ENCODE measurements at places on chromosomes 1 and 21.

DNA sequence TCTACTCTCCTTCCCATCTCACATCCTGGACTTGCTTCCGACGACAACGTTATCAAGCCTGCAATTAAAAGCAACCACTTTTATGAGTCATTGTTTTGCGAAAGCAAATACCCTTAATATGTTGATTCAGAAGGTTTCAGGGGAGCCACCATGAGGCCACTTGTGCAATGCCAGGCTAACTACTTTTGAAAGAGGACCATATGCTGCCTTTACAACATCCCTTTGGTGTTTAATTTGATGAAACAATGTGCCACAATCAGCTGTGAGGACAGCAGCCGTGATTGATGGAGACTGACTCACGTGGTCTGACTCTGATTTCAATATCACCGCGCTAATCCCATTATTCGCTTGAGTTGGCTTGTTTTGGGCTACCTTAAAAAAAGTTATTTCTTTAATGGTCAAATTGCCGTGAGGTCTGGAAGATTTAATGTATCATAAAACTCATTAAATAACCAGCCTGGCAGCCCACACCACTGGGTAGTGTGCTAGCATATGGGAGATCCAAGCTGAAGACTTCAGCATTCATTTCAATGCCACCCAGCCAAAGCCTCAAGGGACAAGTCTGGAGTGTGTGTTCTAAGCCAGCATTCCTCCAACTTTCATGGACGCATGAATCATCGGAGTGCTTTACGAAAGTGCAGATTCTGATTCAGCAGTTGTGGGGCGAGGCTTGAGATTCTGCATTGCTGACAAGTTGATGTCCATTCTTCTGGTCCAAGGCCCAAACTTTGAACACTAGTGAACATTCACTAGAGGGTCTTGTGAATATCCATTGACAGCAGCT is 73.3 kb upstream of the PAXBP1 start:
- DNase-seq = peak; percentile 71

DNA sequence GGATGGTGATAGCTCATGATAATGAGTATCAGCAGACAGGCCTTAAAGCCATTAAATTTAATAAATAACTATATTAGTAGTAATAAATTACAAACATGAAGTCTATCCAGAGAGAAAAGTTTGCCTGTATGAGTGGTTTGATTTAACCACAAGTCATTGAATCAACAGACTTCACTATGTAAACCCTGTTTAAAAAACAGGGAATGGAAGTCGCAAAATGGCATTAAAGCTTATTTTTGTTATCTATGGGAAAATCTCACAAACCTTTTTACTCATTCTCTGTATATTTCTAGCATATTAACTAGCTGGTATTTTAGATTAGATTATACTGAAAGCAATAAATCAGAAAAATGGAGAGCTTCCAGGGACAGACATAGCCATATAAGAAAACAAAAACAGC is 45.3 kb downstream of the SASS6 start:
- peak; percentile 45 for DNase-seq

GRCh38 chr1:8477166-8477982 is 159.5 kb downstream of the SLC45A1 start:
- peak; percentile 81 for DNase-seq

DNA sequence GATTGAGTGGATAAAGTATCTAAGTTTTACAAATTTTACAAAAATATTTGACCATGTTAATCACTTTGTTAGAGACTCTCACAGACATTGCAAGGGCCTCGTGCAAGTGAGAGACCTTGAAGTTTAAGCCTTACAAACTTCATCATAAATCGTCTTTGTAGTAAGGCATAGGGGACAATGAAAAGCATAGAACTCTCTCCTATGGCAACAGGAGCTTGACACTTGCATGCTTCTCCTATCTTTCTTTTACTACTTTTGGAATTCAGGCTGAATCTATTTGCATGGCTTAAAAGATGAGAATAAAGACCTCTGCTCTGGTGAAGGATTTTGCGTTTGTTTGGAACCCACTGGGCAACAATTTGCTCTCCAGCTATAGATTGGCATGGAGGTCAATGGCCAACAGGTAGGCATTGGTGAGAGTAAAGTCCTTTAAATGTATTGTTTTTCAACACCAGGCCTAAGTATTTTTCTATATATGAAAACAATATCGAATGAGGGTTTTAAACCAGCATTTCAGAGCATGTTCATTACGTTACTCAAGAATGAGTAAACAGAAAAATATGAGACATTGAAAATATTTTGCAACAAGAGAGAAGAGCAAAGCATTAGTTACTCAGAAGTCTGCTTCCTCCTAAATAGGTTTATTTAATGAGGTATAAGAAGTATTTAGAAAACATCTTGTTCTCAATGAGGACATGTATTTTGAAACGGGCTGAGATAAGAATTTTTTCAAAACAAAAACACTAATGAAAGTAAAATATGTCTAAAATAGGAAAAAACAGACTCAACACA is 192.2 kb downstream of the TGFB2 start:
- peak; percentile 83 for DNase-seq

GRCh38 chr1:41599912-41600311 is 115.4 kb upstream of the EDN2 start:
- DNase-seq = peak; percentile 54

DNA sequence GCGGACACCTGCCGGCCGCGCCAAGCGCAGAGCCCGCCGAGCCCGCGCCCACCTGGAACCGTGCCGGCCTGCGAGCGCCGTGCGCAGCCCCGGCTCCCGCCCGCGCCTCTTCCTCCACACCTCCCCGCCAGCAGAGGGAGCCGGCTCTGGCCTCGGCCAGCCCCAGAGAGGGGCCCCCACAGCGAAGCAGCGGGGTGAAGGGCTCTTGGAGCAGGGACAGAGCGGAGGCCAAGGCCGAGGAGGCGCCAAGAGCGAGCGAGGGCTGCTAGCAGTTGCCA is 50.1 kb upstream of the KRTAP19-8 start:
- DNase-seq = no peak

- DNase-seq = no peak
These were observed 53.5 kb upstream of the BACH1 start for GRCh38 chr21:29245104-29245643.
